ENCODE measurements at places on chromosomes 2 and 18. TPM values are rescaled to one million over a fixed set of nuclear protein-coding genes. Genes with fewer than 3 reads are reported as not detected.
A peak's percentile ranks its signal among the peaks of the same experiment; 100 is the strongest.

FMNL2 gene
- total RNA-seq, result 45.5 TPM

AMER3 gene
- 0.13 TPM for total RNA-seq

GRHL1 gene
- total RNA-seq, result 4.7 TPM

CAPN13 gene
- 2.4 TPM for total RNA-seq

TRMT61B gene
- 24.3 TPM for total RNA-seq

C2orf68 gene
- 65.0 TPM for total RNA-seq

COL4A3 gene
- total RNA-seq, result 1.1 TPM

ABCG8 gene
- total RNA-seq, result 0.25 TPM

CNGA3 gene
- total RNA-seq, result not detected

MC2R gene
- not detected for total RNA-seq

DNA sequence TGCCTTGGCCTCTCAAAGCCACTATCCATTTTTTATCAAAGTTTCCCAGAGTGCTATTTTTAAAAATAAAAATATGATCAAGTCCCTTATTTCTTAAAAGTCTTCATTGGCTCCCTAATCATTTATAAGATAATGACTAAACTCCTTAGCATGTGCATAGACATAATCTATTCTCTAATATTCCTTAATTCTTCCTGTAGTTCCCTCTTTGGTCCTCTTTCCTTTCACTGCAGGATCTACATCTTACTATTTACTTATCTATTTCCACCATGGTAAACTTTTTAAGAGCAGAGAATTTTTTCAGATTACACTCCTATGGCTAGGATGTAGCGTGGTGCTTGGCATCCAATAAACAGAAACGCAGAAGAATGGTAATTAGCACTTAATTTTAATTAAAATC lies 19.0 kb downstream of the IDH1 start:
- H3K27me3 ChIP-seq, result no peaks in the 10 kb centered on the region
- H3K27ac ChIP-seq, result no peak overlapping the region
- H3K4me1 ChIP-seq, result no peaks in the 10 kb centered on the region
- DNase-seq, result no peak
- peaks cover 66% of the 10 kb centered on the region for H3K36me3 ChIP-seq
- no peak overlapping the region for H3K4me3 ChIP-seq

DNA sequence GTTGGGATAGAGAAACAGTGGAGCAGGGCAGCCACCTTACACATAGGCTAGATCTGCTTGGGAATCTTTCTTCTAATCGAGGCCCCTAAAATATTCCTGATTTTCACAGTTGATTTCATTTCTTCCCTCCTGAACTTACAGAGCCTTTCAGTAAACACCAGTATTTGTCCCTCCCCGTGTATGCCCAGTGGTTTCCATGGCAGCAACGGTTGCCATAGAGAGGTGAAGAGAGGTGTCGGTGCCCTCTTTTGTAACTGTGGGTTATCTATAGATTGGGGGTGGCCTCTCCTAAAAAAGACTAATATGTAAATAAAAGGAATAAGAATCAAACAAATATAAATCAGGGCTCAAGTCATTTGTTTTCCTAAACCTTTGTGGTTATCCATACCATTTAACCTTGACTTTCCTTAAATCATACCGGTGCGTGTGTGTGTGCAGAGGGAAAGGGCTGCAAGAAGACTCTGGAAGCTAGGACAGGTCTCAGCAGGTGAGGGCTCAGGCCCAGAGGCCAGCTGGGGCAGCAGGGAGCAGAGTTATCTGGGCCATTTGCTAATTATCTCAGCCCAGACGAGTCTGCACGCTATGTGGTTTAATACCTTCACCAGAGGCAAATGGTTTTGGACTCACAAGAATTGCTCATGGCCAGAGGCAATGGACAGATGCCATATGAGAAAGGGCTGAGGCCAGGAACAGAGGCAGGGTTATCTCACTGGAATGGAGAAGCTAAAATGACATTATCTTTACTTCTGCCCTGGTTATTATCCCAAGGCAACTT lies 35.5 kb downstream of the LIPG start:
- DNase-seq, result no peak
- H3K27ac ChIP-seq, result no peak overlapping the region
- no peaks in the 10 kb centered on the region for H3K36me3 ChIP-seq
- no peaks in the 10 kb centered on the region for H3K27me3 ChIP-seq
- H3K4me3 ChIP-seq, result no peak overlapping the region

DNA sequence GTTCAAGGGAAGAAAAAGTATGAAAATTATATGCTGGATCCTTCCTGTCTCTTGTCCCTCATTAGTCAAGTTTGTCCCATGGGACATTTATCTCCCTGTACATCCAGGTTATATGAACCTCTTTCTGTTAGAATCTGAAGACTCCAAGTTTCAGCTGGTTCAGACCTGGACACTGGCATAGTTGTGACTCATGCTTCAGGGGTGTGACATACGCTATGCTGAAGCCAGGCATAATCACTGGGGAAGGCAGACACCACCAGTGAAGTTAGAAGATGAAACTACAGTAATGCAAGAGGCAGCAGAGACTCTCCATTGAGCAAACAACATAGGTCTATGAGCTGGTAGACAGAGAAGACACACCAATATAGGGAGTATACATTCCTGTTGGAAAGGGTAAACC lies 269.7 kb upstream of the SLC8A1 start:
- no peak for DNase-seq
- H3K36me3 ChIP-seq, result peaks cover 5% of the 10 kb centered on the region
- H3K4me1 ChIP-seq, result no peaks in the 10 kb centered on the region
- H3K27ac ChIP-seq, result no peak overlapping the region

- no peaks in the 10 kb centered on the region for H3K36me3 ChIP-seq
- no peaks in the 10 kb centered on the region for H3K27me3 ChIP-seq
- no peak overlapping the region for H3K4me3 ChIP-seq
- peaks cover 18% of the 10 kb centered on the region for H3K4me1 ChIP-seq
- no peak for DNase-seq
These were observed 31.5 kb downstream of the MRO start for GRCh38 chr18:50788284-50788683.

GRCh38 chr2:42951263-42951938 lies 159.0 kb upstream of the HAAO start:
- H3K4me3 ChIP-seq, result no peak overlapping the region
- H3K27me3 ChIP-seq, result no peaks in the 10 kb centered on the region
- no peak for DNase-seq
- no peaks in the 10 kb centered on the region for H3K36me3 ChIP-seq

DNA sequence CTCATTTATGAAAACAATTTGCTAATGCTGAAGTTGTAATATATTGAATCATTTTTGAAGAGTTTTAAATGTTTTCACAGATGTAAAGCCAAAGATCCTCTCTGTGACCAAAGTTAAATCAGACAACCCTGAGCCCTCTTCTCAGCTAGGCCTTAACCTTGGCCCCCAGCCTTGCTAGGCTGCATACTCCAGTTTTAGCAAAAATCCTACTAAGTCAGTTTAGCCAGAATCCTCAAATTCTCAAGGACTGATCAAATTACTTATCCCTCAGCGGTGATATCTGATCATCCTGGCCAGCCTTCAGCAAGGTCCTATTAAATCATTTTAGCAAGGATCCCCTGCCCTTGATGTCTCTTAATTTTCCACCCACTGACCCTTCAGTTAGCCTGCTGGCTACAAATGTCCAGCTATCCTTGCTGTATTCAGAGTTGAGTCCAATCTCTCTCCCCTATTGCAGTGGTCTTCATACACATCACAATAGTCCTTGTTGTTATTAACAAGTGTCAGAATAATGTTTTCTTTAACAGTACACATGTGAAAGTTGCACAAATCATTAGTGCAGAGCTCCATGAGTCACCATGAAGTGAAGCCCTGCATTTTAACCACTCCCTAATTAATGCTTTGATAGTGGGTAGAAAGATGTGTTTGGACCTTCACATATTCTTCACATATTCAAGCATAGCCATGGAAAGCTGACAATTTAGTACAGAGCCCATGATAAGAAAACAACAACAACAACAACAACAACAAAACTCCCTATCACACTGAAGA lies 206.4 kb downstream of the NBAS start:
- no peak overlapping the region for H3K27ac ChIP-seq
- no peaks in the 10 kb centered on the region for H3K27me3 ChIP-seq
- H3K36me3 ChIP-seq, result peaks cover 13% of the 10 kb centered on the region
- no peak overlapping the region for H3K4me3 ChIP-seq
- no peak for DNase-seq
- H3K4me1 ChIP-seq, result peaks cover 37% of the 10 kb centered on the region

DNA sequence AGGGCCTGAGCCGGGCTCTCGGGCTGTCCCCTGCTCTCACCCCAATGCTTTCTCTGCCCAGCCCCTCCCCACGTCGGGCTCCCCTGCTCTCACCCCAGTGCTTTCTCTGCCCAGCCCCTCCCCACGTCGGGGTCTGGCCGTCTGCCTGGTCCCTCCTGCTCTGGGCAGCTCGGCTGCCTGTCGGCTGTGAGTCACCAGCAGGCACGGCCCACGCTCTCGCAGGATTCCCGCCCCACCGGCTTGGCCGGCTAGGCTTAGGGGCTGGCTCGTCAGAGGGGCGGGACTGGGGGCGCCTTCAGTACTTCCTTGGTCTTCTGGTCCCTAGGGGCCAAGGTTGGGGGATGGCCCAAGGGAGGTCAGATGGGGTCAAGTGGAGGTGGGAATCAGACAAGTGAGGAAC lies 3.3 kb downstream of the BOK start:
- no peak for DNase-seq
- no peak overlapping the region for H3K4me3 ChIP-seq
- peaks cover 2% of the 10 kb centered on the region for H3K36me3 ChIP-seq
- peak overlapping the region; percentile 74 for H3K27ac ChIP-seq
- peaks cover 2% of the 10 kb centered on the region for H3K27me3 ChIP-seq

DNA sequence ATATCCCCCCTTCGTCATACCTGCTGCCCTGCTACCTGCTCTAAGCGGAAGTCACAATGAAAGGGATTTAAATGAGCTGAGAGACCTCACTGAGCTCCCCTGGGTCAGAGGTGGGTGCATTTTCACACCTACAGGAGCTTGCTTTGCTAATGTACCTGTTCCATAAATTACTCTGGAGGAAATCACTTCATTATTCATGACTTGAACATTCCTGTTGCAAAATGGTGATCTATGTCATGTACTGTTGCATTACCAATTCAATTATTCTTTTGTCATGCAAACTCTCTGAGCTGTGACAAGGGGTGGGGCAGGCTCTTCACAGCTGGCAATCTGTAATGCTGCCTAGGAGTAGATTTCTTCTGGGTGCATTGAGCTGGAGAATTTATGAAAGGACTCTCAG lies 761.3 kb downstream of the TSN start:
- H3K36me3 ChIP-seq, result peaks cover 16% of the 10 kb centered on the region
- peaks cover 61% of the 10 kb centered on the region for H3K4me1 ChIP-seq
- peak; percentile 23 for DNase-seq
- H3K27me3 ChIP-seq, result peaks cover 4% of the 10 kb centered on the region
- peak overlapping the region; percentile 80 for H3K27ac ChIP-seq

DNA sequence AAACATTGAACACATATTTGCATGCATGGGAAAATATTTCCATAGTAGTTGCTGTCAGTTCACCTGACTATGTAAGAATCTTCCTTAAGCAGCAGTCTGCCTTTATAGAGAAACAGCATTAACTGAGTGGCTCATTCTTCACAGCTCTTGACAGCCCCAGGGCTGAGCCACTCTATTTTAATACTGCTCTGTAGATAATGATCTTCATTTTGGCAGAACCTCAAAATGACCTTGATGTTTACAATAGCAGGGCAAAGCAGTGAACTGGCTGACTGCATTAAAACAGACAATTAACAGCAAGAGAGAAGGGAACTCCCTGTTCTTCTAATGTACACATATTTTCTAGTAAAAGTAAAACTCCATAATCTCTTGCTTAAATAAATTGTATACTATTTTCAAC lies 580.6 kb upstream of the SOX11 start:
- no peak overlapping the region for H3K4me3 ChIP-seq
- no peaks in the 10 kb centered on the region for H3K4me1 ChIP-seq
- H3K36me3 ChIP-seq, result peaks cover 65% of the 10 kb centered on the region
- no peak overlapping the region for H3K27ac ChIP-seq

- H3K36me3 ChIP-seq, result no peaks in the 10 kb centered on the region
- no peak overlapping the region for H3K27ac ChIP-seq
- peaks cover 12% of the 10 kb centered on the region for H3K4me1 ChIP-seq
- no peaks in the 10 kb centered on the region for H3K27me3 ChIP-seq
- H3K4me3 ChIP-seq, result no peak overlapping the region
- no peak for DNase-seq
These were observed 762.3 kb upstream of the ID2 start for GRCh38 chr2:7919510-7919909.

GRCh38 chr2:38634684-38635083 lies 31.2 kb upstream of the GALM start:
- no peak overlapping the region for H3K27ac ChIP-seq
- H3K27me3 ChIP-seq, result no peaks in the 10 kb centered on the region
- DNase-seq, result no peak
- peaks cover 5% of the 10 kb centered on the region for H3K4me1 ChIP-seq
- H3K36me3 ChIP-seq, result peaks cover 5% of the 10 kb centered on the region
- H3K4me3 ChIP-seq, result no peak overlapping the region

GRCh38 chr18:48563027-48563426 lies 24.2 kb downstream of the CTIF start:
- H3K36me3 ChIP-seq, result peaks cover 6% of the 10 kb centered on the region
- no peak for DNase-seq
- H3K4me1 ChIP-seq, result peaks cover 33% of the 10 kb centered on the region
- no peak overlapping the region for H3K4me3 ChIP-seq
- no peaks in the 10 kb centered on the region for H3K27me3 ChIP-seq
- no peak overlapping the region for H3K27ac ChIP-seq

- peak overlapping the region; percentile 18 for H3K4me3 ChIP-seq
- H3K36me3 ChIP-seq, result no peaks in the 10 kb centered on the region
- DNase-seq, result no peak
- H3K4me1 ChIP-seq, result peaks cover 62% of the 10 kb centered on the region
- H3K27ac ChIP-seq, result peak overlapping the region; percentile 73
- H3K27me3 ChIP-seq, result no peaks in the 10 kb centered on the region
These were observed 2.0 kb downstream of the CSRNP3 start for GRCh38 chr2:165471349-165471950.

GRCh38 chr18:75227535-75228296 lies 17.1 kb downstream of the TSHZ1 start:
- DNase-seq, result no peak
- no peak overlapping the region for H3K27ac ChIP-seq
- H3K27me3 ChIP-seq, result no peaks in the 10 kb centered on the region
- H3K4me1 ChIP-seq, result peaks cover 8% of the 10 kb centered on the region

- H3K4me3 ChIP-seq, result no peak overlapping the region
- no peaks in the 10 kb centered on the region for H3K27me3 ChIP-seq
- H3K36me3 ChIP-seq, result no peaks in the 10 kb centered on the region
- DNase-seq, result no peak
- H3K4me1 ChIP-seq, result peaks cover 23% of the 10 kb centered on the region
- H3K27ac ChIP-seq, result no peak overlapping the region
These were observed 43.0 kb downstream of the ZNF519 start for GRCh38 chr18:14089191-14089590.

DNA sequence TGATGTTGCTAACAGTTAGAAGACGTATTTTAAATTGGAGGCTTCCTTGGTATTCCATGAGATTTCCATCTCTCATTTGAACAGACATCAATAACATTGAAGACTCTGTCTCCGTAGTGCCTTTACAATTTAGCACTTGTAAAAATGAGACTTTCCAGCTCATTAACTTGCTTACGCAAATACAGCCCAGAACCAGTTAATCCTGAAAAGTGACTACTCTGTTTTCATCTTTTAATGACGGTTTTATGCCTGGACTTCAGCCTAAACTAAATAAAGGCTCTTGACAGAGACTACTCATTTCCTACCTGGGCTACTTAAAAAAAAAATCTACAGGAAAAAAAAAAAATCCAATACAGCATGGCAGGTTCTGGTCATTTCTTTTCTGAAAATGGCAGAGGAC lies 148.6 kb downstream of the LRATD1 start:
- H3K27me3 ChIP-seq, result no peaks in the 10 kb centered on the region
- peaks cover 3% of the 10 kb centered on the region for H3K4me1 ChIP-seq
- no peaks in the 10 kb centered on the region for H3K36me3 ChIP-seq
- H3K27ac ChIP-seq, result no peak overlapping the region

All from WTC11 (cell line).